Activated CD8-positive, alpha-beta memory T cell treated with anti-CD3 and anti-CD28 coated beads, Interleukin-2, amount 10 ng/mL, durations not matched to agents 7 days and 5 days (primary cell): ENCODE measurements at places on chromosomes 5 and 9. TPM values are rescaled to one million over a fixed set of nuclear protein-coding genes. Genes with fewer than 3 reads are reported as not detected.

DNA sequence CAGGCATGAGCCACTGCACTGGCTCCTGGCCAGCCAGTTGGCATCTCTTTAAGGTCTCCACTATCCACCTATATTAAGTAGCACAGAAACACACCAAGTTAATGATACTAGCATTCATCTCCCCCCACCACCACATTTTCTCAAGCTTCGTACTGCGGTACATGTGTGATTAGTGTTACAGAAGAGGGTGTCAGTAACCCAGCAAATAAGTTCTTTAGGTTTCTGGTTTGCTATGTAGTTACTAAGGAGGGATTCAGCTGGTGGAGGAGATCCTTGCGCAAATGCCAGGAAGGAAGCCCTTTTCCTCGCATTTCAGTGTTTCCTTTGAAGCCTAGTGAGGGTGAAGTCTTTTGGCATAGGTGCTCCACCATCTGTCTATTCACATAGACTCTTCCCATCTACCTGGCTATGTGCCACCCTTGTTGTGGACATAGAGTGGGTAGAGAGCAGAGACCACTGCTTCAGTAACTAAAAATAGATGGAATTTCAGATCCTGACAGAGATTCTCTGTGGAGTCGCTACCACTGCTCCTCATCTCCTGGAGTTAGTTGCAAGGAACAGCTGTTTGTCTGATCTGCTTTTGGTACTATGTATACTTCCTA lies 16.7 kb downstream of the UBE2D2 start:
- no peak for DNase-seq

DNA sequence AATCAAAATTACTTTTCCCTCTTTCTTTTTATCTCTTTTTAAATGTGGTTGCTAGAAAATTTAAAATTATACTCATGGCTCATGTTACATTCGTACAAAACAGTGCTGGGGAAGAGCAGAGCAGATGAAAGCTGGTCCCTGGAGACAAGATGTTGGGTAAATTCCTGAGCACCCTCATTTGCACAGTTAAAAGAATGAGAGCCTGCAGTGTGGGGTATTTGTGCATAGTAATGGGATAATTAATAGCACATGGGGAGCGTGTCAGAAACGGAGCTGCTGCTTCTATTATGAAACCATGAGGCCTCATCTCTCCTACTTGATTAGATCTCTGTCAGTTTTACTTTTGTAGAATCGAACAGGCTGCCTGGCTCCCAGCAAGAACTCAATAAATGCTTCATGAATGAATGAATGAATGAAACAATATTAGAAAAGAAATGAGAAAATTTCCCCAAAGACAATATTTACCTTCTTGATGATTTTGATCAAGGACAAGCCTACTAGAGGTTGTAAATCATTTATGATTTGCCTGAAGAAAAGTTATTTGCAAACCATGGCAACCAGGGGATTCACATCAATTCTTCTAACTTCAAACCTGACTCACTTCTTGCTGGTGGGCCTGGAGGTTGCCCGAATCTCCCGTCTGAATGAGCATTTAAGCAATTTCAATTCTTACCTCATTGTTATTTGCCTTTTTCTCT lies 177.2 kb upstream of the TUT7 start:
- DNase-seq: no peak

- DNase-seq: no peak
Observed at GRCh38 chr5:169328401-169328800, 27.5 kb upstream of the SLIT3 start.

DNA sequence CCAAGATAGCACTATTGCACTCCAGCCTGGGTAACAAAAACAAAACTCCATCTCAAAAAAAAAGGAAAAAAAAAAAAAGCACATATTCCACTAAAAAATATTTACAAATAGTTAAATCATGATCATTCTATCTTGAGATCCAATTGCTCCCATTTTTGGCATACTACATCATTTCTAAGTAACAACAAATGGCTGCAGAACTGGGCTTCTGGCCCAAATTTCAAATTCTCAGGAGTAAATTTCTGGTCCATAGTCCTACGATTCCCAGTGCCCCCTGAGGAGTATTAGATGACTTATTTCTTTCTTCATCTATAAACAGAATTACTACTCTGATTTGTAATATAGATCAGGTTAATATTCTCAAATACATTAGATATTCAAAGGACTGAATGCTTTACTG lies 62.1 kb downstream of the CEMIP2 start:
- no peak for DNase-seq

GRCh38 chr5:133523013-133523658 lies 89.2 kb downstream of the FSTL4 start:
- DNase-seq: no peak

DNA sequence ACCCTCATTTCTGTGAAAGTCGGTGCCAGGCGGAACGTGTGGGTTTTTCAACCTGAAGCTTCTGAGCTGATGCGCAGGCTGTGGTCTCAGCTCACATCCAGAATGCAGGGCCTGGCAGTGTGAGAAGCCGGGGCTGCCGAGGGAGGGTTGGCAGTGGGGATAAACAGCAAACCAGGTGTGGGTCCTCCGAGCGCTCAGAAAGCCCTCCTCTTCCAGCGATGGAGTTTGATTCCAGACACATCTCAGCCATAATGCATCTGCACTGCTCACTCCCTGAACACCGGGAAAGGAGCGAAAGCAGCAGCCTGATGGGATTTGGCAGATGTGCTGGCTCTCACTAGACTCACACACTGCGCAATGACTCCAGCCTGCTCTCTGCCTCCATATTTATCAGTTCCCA lies 280.1 kb downstream of the HSPA4 start:
- DNase-seq: no peak

DNA sequence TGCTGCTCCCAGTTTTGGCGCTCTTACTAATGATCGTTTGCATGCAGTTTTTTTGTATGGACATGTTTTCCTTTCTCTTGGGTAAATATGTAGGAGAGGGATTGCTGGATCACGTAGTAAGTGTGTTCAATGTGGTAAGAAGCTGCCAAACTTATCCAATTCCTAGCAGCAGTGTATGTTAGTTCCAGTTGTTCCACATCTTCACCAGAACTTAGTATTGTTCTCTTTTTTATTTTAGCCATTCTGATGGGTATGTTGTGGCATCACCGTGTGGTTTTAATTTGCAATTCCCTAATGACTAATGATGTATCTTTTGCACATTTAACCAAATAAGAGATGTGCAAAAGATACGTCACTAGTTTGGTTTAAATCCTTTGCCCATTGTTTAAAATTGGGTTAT lies 65.9 kb downstream of the IPPK start:
- DNase-seq: no peak

DNA sequence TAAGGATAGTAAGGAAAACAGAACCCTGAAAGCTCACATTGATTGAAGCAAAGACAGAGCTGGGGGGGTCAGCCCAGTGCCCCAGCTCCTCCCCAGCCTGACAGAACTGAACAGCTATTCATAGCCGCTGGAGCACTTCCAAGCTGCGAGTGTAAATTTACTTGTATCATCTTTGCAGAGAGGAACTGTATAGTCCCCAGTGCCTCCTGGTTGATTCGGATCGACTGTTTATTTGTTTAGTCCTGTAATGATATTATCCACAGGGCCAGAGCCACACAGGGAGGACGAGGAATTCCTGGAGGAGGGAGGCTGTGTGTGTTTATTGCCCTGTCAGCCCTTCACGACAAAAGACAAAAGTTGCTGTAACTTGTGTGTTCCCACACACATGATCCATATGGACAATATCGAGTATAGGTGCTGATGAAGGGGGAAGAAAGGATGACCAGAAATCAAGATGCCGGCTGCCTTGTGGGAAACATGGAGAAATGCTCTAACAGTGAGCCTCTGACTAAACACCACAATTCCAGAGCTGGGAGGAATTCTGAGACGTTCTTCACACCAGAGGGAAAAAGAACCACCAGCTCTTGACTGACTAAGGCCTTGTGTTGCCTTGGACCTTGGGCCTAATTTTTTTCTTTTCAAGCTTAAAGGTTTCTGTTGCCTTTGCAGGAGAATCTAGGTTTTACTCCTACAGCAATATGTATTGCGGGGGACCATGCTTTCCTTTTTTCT lies 31.1 kb downstream of the FOXD1 start:
- DNase-seq: no peak

PCDHA6 gene
- not detected for total RNA-seq

DNA sequence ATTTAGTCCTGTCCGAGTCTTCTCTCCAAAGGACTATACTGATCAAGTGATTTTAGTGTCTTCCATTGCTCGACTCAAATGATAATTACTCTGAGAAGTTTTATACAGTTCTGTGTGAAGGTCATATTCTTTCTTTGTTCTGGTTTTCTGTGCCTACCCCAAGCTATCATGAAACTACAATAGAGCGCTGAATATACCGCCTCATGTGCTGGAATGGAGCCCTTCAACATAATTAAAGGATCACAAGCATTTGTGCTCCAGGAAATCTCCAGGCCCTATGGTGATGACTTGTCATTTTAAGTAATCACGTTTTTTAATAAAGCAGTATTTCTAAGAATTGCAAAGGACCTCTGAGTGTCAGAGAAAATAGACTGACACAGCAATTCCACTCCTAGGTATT lies 10.9 kb upstream of the SLC31A2 start:
- no peak for DNase-seq
